ENCODE measurements at places on chromosomes 11 and 22.
A peak's percentile ranks its signal among the peaks of the same experiment; 100 is the strongest.

DNA sequence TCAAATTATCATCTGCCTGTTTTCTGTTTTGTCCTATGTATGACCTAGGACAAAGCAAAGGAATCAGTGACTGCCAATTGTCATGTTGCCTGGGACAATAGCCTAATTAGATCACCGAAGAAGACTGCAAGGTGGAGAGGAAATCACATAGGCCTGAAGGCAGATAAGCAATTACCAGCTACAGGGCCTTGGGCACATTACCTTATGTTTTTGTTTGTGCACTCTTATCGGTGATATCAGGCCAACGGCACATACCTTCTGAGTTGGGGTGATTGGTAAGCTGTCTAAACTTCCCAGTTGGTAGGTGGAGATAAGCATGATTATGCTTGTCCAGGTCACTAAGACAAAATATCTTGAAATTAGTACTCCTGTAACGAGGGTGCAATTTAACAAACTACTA, 58.1 kb upstream of the FAM181B start:
- peak; percentile 77 for DNase-seq

DNA sequence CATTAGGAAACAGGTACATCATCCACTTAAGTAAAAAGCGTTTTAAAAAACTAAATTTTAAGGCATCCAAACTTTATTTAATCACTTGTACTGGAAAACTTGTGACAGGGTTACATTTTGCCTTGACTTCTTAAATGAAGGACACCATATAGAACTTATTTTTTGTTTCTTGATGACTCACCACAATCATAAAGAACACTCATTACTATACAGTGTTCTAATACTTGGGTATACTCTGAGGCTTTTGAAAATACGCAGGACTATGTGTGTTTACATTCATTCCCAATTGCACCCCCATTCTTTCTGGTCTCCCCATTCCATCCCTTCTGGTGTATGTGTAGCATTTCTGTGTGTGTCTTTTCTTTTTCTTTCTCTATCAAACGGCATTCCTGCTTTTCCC, 69.9 kb downstream of the ZBTB44 start:
- no peak for DNase-seq

- DNase-seq = no peak
Observed at GRCh38 chr11:47550288-47551047, 2.5 kb downstream of the CELF1 start.

DNA sequence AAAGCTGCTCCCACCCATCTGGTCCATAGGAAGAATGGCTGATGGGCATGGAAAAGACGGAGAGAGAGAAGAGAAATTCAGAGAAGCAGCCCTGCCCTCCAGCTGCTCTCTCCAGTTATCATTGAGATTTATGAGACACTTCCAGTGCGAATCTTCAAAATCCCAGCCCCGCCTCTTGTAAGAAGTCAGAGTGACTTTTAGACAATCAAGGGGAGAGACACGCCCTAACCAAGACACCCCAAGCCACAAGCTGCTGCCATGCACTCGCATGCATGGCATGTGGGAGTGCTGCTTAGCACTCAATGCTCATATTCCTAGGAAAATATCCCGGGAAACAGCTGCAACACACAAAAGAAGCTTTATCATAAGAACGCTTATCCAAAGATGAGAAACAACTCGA, 110.6 kb upstream of the BID start:
- DNase-seq = no peak

DNA sequence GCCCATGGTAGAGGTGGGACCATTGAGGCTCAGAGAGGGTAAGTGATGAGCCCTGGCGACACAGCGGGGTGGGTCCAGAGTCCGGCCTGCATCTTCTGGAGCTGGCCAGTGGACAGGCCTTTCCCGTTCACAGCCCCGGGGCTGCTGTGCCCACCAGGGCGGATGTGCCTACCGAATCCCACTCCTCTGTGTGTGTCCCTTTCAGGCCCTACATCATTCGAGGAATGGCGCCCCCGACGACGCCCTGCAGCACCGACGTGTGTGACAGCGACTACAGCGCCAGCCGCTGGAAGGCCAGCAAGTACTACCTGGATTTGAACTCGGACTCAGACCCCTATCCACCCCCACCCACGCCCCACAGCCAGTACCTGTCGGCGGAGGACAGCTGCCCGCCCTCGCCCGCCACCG, 11.9 kb upstream of the PPP6R3 start:
- DNase-seq = no peak

GRCh38 chr11:66011239-66011784, 496 bp upstream of the CST6 start:
- no peak for DNase-seq

DNA sequence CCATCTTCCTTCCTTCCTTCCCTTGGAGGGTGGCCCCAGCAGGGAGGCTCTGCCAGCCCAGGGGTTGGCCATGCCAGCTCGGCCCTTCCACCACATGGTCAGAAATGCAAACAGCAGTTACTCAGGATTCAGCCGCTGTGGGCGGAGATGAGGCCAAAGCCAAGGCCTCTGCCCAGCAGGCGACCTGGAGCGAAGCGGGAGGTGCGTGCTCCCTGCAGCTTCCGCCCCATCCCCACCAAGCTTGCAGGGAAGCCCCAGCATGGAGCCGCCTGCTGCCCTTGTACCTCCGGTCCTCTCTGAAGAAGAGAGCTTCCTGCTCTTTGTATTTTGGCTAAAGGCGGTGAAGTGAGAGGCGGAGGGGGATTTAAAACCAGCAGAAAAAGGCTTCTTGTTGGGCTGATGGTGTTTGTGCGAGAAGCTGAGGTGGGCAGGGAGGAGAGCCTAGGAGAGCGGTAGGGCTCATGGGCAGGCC, 50.4 kb downstream of the ANO1 start:
- DNase-seq = no peak

DNA sequence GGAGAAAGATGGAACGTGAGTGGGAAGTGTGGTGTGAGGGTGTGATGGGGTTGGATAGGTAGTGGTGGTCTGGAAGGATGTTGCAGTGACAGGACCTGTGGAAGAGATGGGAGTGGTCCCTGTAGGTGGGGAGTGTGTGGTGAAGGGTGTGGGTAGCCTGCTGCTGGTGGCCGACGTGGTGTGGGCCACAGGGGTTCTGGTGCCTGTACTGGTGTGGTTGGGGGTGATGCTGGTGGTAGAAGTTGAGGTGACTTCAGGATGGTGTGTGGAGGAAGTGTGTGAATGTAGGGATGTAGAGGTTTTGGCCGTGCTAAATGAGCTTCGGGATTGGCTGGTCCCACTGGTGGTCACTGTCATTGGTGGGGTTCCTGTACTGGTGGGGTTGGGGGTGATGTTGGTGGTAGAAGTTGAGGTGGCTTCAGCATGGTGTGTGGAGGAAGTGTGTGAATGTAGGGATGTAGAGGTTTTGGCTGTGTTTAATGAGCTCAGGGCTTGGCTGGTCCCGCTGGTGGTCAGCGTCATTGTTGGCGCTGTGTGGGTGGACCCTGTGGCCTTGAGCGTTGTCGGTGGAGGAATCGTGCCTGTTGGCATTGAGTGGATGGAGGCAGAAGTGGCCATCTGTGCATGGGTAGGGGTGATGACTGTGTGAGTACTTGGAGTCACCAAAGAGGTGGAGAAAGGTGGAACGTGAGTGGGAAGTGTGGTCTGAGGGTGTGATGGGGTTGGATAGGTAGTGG, 19.1 kb downstream of the MUC6 start:
- DNase-seq = no peak

GRCh38 chr22:23673826-23674690, 16.8 kb upstream of the RGL4 start:
- DNase-seq = peak; percentile 37

DNA sequence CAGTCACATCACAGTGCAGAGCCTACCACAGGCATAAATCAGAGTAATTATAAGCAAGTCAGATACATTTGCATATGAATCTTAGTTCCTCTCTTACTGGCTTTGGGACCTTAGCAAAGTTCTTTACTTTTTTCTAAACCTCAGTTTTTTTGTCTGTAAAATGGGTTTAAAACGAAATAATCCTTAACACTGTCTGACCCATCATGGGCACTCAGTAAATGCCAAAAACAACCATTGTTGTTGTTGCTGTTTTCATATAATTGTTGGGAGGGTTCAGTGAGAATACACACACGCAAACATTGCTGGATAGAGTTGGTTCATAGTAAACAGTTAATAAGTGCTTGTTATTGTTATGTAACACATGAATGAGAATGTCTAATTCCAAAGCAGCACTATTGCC, 184.9 kb downstream of the BLID start:
- no peak for DNase-seq

DNA sequence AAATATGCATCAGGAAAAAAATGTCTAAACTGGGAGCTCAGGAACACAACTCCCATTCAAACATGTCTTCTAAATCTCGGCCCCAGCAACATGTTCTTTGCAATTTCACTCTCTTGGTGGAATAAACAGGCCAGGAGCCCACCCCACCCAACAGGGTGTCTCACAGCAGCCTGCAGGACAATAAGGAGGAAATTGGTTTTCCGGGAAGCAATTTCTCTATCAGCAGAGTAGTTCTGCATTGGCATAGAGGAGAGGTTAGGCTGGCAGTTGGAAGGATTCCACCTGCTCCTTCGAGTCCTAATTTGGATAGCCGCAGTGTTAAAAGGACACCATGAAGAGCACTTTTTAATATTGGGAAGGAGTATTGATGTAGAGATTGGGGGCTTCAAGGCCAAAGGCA, 55.9 kb upstream of the BARX2 start:
- no peak for DNase-seq

DNA sequence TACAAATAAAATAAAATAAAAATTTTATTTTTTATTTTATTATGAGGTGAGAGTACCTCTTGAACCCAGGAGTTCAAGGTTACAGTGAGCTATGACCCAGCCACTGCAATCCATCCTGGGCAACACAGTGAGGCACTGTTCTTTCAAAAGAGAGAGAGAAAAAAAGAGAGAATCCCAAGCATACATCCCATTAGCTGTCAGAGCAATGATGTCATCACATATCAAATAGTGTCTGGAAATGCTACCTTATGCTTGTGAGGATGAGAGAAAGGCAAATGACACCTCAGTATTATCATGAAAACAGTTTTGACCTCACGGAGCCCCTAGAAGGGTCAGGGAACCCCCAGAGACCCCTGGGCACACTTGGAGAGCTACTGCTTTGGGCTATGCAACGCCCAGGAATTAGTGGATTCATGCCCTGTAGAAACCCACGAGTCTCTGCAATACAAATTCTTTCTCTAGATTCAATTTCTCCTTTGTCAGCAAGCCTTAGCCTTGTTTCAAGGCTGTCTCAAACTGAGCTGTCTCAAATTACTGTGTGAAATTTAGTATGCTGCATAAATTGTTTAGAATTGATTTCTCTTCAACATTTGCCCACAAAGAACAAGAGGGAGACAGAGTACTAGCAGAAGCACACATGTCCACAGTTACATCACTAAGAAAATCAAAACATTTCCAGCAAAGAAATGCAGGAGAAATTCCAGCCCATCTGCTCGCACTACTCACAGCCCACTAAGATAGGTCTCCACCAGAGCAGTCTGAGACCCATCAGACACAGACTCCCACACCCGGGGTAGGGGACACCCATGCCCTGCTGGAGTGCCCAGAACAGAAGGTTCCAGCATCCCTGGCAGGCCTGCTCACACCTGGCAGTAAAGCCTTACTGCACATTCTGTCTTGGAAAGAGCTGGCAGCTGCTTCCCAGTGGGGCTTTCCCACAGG, 18.1 kb downstream of the DGCR2 start:
- DNase-seq = peak; percentile 51

GRCh38 chr22:44160421-44160820, 20.3 kb upstream of the PARVG start:
- no peak for DNase-seq

GRCh38 chr11:74466916-74467885, at the start of gene KCNE3:
Gene KCNE3 (minus strand): TSS chr11:74467549. CDS start chr11:74457563, 9,986 bp downstream.
- DNase-seq = peak; percentile 86

DNA sequence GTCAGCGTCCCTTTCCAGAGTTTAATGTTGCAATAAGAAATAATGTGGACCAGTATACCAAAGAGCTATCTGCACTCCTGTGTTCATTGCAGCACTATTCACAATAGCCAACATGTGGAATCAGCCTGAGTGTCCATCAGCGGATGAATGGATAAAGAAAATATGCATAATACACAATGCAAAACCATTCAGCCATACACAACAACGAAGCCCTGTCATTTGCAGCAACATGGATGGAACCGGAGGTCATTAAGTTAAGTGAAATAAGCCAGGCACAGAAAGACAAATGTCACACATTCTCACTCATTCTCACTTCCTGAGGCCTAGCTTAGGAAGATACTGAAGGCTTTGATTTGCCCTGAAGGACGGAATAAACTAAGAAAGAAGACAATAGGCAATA, 22.1 kb downstream of the SLC5A4 start:
- no peak for DNase-seq
